ENCODE measurements at places on chromosomes 2 and 18.

GRCh38 chr2:172048508-172049503 is 36.5 kb upstream of the DLX1 start:
- no peak for DNase-seq

- DNase-seq: no peak
Measured at GRCh38 chr2:104685591-104685990, 168.3 kb upstream of the POU3F3 start.

GRCh38 chr18:43482600-43482999 is 205.3 kb upstream of the SYT4 start:
- DNase-seq: no peak

- no peak for DNase-seq
Measured at GRCh38 chr2:119024152-119024551, 82.2 kb downstream of the MARCO start.

- no peak for DNase-seq
Measured at GRCh38 chr2:216428618-216429350, 16.5 kb downstream of the SMARCAL1 start.

- no peak for DNase-seq
Measured at GRCh38 chr2:224106794-224107193, 67.7 kb upstream of the SERPINE2 start.

- DNase-seq: peak; percentile 84
Measured at GRCh38 chr2:160970052-160970965, 189.9 kb upstream of the TANK start.

- DNase-seq: no peak
Measured at GRCh38 chr2:96984300-96984699, 2.1 kb downstream of the FAM178B start.

GRCh38 chr2:11647834-11648600 is 22.0 kb downstream of the NTSR2 start:
- no peak for DNase-seq

- DNase-seq: no peak
Measured at GRCh38 chr2:151849413-151850010, 21.3 kb upstream of the ARL5A start.

DNA sequence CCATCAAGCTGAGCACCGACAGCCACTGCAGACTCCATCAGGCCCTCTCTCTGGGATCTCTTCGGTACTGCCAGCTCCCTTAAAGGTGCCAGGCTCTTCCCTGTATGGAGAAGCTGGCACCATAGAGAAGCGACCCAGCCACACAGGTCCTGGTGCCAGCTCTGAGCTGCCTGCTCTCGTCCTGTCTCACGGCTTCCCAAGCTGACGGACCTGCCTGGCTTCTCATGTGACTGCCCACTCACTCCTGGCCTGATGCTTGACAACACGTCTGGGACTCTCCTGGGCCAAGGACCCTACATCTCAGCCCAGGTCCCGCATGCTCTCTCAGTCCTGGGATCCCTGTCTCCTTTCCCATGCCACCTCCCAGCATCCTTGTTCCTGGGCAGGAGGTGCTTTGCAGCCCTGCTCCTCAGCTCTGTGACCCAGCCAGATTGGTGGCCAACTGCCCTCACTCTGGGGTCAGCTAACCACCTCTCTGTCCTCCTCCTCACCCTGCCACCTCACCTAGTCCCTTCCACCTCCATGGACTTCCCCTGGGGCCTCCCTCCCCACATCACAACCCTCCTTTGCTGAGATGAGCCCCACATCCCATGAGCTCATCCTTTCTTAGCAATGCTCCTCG is 12.5 kb upstream of the ATOH8 start:
- no peak for DNase-seq

GRCh38 chr2:28071221-28071620 is 180.7 kb downstream of the BABAM2 start:
- no peak for DNase-seq

GRCh38 chr18:75053028-75053629 is 155.8 kb downstream of the PTGR3 start:
- no peak for DNase-seq

- no peak for DNase-seq
Measured at GRCh38 chr2:164458792-164459191, 162.5 kb downstream of the GRB14 start.

DNA sequence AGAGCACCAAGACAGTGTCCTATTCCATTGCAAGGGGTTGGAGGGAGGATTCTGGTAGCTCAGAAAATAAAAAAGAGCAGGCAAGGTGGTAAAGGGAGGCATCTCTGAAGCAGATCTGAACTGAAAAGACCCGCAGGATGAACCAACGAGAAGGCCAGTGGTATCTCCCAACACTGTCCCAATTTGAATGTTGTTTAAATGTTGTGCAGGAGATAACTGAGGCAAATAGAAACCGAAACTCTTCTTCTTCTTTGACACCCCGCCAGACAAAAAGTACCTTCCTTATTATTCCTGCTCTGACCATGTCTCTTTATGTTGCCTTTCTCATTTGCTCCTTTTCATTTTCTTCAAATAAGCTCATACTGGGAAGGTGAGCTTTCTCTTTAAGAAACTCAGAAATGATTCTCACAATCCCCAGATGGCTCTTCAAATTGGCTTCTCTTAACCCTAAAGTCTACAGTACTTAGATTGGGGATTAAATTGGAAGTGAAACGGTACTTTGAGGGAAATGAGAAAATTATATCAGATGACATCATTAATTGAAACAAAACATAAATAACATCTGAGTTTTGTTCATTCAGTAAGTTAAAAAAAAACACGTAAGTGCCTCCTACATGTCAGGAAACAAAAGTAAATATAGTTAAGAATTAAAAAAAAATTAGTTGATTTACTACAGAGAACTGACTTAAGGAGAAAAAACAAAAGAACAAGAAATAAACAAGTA is 143.6 kb downstream of the WDPCP start:
- no peak for DNase-seq

DNA sequence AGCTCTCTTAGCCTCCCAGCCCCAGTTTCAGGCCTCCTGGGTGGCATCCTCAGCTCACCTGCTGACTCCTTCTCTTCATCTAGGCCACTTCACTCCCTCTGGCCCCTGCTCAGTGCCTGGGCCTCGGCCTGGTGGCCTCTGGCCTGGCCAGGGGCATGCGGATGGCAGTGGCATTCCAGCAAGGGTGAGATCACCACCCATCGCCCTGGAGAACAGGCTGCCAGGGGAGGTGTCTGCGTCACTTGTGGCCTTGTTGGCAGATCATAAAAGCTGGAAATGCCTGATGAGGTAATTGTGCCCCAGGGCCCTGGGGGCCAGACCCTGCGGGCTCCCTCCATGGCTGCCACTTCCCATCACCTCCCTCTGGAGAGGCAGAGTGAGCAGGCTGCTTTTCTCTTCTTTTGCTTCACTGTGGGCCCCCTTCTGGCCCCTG is 72.5 kb upstream of the SMAD2 start:
- no peak for DNase-seq

DNA sequence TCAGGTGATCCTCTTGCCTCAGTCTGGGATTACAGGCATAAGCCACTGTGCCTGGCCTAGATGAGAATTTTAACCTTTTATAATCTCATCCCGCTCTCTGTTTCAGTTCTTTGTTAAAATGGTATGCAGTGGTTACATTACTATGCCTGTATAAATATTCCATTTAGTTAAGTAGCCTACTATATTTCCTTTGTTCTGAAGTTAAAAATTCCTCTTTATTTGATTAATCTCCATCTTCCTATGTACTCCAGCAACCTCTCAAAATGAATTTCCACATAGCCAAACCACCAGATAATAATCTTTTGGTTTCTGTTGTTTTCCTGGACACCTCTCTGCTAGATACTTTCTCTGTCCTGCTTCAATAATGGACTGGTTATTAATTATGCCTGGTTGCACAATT is 15.8 kb downstream of the RAB10 start:
- no peak for DNase-seq

- DNase-seq: no peak
Measured at GRCh38 chr2:158120102-158120501, 18.4 kb downstream of the UPP2 start.

GRCh38 chr2:166297951-166298350 is 77.8 kb downstream of the SCN9A start:
- DNase-seq: no peak

- DNase-seq: no peak
Measured at GRCh38 chr18:44682871-44683221, 2.2 kb downstream of the SETBP1 start.

- peak; percentile 46 for DNase-seq
Measured at GRCh38 chr2:239934571-239935171, 90.5 kb downstream of the NDUFA10 start.

GRCh38 chr18:77207540-77207939 is 42.1 kb upstream of the GALR1 start:
- no peak for DNase-seq

DNA sequence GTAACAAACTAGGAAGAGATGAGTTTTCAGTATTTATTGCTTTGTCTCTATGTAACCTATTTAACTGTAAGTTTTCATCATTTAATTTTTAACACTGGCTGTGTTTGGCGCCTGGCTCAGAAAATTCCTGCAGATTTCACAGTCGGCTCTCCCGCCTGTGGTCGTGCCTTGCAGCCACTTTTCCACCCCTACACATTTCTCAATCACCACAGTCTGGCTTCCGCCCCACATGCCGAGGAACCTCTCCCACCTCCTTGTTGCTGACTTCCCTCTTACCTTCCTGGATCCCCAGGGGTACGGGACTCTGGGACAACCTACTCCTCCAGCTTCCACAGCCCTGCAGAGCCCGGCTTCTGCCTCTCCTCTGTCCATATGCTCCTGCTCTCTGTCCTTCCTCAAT is 41.6 kb upstream of the MGAT4A start:
- DNase-seq: no peak

GRCh38 chr2:44100351-44100750 is 68.3 kb upstream of the PPM1B start:
- no peak for DNase-seq

- no peak for DNase-seq
Measured at GRCh38 chr18:50928551-50928950, 39.3 kb upstream of the ELAC1 start.

GRCh38 chr2:131127981-131128380 is 22.8 kb downstream of the PLEKHB2 start:
- no peak for DNase-seq

DNA sequence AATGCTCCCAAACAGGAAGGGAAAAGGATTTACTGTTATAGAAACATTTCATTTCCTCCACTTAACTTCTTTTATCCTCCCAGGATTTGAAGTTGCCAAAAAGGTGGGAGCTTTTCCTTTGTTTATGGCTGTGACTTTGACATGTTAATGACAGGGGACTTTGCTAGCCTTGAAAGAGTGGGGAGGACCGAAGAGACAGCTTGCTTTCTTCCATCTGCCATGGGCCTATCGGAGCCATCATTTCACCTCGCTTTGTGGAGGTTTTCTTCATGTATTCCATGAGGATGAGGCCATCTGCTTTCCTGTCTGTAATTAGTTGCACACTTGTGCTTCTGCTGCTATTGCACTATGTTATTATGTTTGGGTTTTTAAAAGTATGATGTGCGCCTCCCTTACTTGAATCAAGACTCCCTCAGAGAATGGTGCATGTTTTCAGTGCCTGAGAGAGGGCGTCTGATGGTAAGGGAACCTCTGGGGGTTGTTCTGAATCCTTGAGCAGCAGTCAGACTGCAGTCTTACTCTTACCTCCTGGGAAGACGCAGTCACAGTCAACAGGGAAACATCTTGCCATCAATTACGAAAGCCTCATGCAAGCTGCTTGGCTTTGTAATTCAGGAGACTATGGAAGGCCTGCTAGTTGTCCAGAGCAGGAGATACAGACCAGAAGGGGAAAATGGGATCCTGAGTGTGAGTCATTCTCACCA is 173.3 kb upstream of the MGAT5 start:
- peak; percentile 3 for DNase-seq

DNA sequence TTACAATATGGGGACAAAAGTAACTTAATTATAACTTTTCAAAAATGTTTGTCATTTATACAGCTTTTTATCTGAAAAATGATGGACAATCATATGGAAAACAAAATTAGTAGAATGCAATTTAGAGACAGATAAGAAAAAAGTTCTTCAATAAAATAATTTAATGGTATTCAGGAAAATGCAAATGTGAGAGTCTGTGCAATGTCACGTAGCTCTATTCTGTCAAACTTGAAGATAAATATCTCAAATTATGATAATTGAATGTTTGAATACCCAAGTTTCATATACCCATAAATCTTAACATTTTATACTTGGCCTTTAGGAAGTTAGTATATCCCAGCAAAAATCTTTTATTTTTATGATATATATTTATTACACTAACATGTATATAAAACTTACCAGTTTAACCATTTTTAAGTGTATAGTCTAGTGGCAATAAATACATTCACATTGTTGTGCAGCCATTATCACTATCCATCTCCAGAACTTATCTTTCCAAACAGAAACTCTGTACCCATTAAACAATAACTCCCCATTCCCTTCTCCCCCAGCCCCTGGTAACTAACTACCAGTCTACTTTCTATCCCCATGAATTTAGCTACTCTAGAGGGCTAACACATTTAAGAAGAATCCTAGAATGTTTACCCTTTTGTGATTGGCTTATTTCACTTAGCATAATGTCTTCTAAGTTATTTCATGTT is 311.5 kb downstream of the SOCS6 start:
- DNase-seq: no peak

- DNase-seq: no peak
Measured at GRCh38 chr2:121705958-121706357, 30.7 kb downstream of the NIFK start.

- DNase-seq: no peak
Measured at GRCh38 chr2:55966401-55967118, 43.0 kb upstream of the EFEMP1 start.

DNA sequence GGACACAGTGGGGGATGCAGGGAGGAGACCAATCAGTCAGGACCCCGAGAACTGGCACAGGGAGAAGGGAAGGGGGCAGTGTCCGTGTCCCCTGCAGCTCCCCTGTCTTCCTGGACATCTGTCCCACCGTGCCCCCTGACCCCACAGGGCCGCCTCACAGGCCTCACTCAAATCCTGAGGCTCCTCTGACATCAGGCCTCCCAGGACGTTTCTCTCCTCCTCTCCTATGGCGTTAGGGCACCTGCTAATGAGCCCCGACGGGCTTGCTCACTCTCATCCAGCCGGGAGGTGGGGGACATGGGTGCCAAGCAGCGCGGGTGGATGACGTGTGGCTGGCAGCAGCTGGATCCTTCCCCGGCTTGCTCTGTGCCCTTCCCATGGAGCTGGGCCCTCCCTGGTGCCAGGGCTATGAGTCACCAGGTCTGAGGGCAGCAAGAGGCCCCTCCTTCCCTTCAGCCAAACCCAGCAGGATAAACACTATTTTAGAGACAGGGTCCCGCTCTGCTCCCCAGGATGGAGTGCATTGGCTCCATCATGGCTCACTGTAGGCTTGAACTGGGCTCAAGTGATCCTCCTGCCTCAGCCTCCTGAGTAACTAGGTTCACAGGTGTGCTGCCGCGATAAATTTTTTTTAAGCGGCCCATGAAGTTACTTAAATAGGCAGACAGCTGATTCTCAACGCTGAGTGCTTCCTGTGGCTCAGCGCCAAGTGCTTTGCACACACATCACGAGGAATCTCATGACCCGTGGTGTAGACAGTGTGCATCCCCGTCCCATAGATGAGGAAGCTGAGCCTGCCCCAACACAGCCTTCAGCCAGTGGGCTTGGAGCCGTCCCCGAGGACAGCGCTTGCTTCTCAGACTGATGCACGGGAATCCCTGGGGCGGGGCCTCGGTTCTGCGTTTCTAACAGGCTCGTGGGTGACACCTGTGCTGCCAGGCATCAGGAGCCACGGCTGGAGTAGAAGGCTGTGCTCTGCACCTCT is 64.5 kb upstream of the HDAC4 start:
- DNase-seq: no peak

- DNase-seq: no peak
Measured at GRCh38 chr2:58540681-58541080, 299.6 kb upstream of the FANCL start.
